ENCODE measurements at places on chromosomes 6 and 20.
A peak's percentile ranks its signal among the peaks of the same experiment; 100 is the strongest.

DNA sequence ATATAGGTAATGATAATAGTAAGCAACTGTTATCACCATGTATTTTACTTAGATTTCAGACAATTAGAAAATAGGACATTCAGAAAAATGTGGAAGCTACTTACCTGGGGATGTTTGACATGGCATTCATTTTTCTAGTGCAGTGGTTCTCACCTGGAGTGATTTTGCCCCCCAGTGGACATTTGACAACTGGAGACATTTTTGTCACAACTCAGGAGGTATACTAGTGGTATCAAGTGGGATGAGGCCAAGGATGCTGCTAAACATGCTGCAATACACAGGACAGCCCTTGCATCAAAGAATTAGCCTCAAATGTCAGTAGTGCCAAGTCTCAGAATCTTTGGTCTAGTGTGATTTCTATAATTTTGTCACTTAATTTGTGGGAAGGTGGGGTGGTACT is 36.1 kb downstream of the NUS1 start:
- DNase-seq, result no peak

GRCh38 chr6:127365874-127366273 is 22.5 kb upstream of the ECHDC1 start:
- no peak for DNase-seq

DNA sequence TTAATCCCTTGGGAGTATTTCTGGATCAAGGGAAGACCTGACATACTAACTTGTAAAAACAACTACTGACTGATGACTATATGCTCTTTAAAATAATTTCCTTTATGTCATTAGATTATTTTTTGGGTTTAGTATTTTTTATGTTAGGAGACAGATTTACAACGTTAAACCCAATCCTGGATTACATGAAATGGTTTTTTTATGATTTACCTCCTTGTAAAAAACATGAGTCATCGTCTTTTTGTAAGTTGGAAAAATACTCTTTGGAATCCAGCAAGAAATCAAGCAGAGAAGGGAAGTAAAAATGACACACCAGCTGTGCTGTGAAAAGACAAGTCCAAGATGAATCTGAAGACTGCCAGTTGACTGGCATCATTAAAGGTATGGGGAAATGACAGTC is 6.7 kb downstream of the STK4 start:
- no peak for DNase-seq

- DNase-seq, result no peak
These were observed 145.9 kb downstream of the IMPG1 start for GRCh38 chr6:75926293-75927168.

DNA sequence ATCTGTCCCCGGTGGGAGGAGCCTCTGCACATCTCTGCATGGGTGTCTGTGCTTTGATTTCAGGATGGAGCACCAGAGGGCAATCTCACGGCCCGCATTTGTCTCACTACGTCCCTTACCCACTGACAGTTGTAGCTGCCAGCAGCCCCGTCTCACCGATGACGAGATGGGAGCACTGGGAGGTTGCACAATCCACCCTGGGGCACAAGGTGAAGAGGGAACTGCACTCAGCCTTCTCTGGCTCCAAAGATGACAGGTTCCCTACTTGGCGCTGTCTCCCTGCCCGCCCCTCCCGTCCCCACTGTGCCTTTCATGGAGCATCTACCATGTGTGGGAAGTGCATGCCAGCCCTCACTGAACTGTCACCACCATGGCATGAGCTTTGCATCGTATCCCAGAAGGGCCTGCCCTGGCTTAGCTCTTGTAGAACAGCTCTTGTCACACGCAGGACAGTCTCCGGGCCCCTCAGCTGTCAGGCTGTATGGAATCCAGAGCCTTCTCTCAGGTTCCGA is 99.9 kb upstream of the PMEPA1 start:
- DNase-seq, result no peak

- DNase-seq, result no peak
These were observed 11.5 kb downstream of the TMEM63B start for GRCh38 chr6:44138717-44139350.

DNA sequence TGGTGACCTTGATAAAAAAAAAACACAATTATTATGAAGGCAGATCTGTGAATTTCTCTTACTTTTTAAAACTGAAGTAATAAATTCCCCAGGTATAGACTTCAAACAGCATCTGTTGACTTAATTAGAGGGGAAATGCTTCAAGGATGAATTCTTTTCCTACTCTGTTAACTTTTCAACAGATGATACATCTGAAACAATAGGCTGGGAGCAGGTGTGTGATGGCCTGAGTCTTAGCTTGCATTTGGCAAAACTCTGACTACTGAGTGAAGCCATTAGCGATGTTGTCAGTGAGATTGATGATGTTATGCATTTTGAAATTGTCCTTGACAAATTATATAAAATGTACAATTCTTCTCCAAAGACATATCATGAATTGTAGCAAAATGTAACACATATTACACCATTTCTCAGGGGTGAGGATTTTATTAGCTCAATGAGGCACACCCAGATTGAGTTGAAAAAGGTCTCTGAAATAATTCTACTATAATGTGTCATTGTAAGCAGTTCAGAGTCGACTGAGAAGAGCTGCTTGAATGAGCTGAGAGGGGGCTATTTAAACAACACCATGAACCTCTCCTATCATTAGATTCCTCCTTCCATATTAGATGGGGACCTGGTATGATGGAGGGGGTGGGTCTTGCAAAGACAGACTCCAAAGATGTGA is 39.6 kb upstream of the OGFRL1 start:
- no peak for DNase-seq

DNA sequence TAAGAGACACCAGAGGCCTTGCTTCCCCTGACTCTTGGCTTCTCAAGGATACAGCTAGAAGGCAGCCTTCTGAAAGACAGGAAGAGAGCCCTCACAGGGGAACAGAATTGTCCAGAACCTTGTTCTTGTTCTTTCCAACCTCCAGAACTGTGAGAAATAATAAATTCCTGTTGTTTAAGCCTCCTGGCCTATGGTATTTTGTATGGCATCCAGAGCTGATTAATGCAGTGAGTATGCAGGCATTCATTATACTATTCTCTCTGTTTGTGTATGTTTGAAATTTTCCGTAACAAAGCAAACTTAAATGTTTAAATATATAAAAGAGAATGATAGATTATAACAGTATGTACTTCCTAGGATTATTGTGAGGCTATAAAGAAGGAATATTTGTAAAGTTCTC is 903.4 kb upstream of the FLRT3 start:
- DNase-seq, result no peak

- DNase-seq, result no peak
These were observed 408.6 kb upstream of the ADGRB3 start for GRCh38 chr6:68226460-68226859.

GRCh38 chr6:24996269-24996836 is 60.6 kb upstream of the RIPOR2 start:
- no peak for DNase-seq

GRCh38 chr6:138293428-138294395 is 75.4 kb upstream of the PBOV1 start:
- DNase-seq, result no peak

DNA sequence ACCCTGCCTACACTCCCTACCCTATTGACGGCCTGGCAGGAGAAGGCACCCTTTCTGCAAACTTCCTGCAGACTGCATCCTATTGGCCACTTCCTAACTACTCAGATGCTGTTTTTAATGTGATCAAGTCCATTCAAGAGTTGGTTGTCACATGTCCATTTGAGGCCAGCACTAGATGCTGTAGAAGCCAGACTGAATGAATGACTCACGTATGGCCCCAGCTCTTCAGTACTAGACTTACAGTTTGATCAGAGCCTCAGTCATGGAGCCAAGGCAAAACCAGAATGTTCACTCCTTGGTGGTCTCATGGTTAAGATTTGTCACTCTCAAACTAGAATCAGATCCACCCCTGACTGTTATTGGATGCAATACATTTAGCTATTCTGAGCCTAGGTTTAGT is 101.7 kb downstream of the OPRM1 start:
- DNase-seq, result no peak

GRCh38 chr20:33018169-33018931 is 10.8 kb downstream of the BPIFB2 start:
- DNase-seq, result no peak

DNA sequence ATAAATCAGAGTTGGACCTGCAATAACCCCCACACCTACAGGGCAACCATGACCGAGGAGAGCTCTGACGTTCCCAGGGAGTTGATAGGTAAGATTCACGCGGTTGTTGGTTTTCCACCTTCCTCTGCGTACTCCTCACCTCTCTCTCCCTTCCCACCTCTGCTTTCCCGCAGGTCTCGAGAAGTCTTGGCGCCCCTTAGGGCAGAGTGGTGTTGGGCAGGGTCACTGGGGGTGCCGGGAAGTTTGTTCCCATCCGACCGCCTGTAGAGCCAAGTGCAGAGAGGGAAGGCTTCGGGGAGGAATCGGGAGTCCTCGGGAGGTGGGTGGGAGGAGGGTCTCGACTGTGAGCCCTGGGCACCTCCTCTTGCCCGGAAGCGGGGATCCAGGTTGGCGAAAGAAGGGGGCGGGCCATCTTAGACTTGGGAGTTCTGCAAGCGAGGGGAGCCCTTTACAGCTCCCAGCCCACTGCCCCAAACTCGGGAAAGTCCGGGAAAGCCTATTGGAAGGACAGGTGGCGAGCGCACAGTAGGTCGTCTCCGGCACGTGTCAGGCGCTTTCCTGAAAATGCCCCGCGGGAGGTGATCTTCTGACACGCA is 672 bp downstream of the CARMIL1 start:
- DNase-seq, result no peak

DNA sequence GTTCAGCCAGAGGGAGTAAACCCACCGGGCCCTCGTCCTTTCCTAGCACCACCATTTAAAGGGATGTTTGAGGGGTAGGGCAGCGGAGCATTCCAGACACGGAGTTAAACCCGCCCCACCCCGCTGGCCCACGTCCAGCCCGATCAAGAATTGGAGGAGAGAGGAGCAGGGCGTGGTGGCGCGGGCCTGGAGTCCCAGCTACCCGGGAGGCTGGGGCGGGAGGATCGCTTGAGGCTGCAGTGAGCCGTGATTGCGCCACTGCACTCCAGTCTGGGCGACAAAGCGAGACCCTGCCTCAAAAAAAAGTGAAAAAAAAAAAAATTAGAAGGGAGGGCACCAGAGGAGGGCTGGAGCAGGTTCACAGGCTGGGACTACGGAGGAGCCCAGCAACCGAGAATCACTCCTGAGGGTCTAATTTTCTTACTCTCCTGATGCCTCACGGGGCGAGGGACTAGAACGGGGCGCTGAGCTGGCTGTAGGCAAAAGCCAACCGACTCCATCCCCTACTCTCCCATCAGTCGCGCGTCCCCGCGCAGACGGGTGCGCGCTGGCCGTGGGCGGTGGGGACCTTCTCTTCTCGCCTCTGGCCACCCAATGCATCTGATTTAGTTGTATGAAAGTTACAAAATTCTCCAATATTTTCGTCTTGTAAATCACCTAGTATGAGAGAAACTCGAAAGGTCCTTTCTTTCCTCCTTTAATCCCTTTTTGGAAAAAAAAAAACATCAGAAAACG is 6.1 kb upstream of the HSPA1B start:
- DNase-seq, result peak; percentile 35
